ENCODE measurements at places on chromosomes 11 and 22.

GRCh38 chr11:119652907-119653659 lies 75.9 kb downstream of the NECTIN1 start:
- DNase-seq = no peak

- DNase-seq = no peak
These were observed 1.8 kb upstream of the SLC22A8 start for GRCh38 chr11:63017306-63017974.

DNA sequence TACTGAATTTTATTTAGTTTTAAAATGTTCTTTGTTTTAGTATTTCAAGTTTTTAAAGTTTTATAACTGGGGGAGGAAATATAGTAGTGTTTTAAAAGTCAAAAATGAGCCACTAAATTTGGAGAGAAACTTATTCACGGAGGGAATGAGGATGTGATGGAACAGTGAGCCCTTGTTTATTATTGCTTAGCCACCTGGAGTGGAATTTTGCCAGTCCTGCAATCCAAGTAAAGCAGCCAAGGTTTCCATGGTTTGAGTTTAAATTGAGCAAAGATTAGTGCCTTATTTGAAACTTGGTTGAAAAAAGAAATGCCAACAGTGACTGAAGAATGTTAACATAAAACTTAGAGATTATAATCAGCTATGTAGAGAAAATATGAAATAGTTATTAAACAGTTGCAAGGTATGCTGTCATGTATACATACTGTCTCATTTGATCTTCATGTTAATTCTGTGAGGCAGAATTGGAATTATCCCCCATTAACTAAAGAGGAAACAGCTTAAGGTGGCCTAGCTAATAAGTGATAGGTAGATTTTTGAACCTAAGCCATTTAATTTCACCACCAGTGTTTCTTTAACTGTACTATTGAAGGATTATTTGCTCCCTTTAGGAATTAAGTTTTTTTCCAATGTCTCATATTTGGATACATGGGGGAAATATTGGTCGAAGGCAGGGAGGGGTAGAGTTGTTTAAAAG lies 36.4 kb downstream of the SWAP70 start:
- DNase-seq = no peak

DNA sequence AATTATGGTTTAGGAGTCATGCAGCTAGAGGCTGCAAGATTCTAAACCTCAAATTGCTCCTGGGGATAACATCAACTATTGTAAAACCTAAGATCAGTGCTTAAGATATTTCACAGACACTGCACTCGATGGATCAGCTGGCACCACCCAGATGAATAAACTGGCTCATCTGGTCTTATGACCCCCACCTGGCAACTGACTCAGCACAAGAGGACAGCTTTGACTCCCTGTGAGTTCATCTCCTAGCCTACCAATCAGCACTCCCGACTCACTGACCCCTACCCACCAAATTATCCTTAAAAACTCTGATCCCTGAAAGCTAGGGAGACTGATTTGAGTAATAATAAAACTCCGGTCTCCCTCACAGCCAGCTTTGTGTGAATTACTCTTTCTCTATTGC lies 782 bp upstream of the TTC12 start:
- no peak for DNase-seq

DNA sequence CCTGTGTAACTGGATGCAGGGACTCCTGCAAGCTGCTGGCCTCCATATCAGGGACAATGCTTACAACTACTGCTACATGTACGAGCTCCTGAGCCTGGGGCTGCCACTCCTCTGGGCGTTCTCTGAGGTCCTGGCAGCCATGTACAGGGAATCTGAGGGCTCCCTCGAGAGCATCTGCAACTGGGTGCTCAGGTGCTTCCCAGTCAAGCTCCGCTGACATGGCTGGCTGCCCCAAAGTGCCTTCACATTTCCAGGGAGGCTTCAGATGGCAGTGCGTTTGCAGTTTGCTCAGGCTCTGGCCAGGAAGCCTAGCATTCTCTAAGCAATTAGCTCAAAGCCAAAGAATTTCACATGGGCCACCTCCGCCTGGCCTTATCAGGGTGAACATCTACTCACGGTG lies 117.4 kb upstream of the PARVA start:
- DNase-seq = no peak

- no peak for DNase-seq
These were observed 98.4 kb downstream of the ZNF280B start for GRCh38 chr22:22410121-22410520.

- DNase-seq = no peak
These were observed 30.3 kb downstream of the NF2 start for GRCh38 chr22:29633514-29634312.

GRCh38 chr11:44817207-44817949 lies 90.6 kb downstream of the TSPAN18 start:
- no peak for DNase-seq

DNA sequence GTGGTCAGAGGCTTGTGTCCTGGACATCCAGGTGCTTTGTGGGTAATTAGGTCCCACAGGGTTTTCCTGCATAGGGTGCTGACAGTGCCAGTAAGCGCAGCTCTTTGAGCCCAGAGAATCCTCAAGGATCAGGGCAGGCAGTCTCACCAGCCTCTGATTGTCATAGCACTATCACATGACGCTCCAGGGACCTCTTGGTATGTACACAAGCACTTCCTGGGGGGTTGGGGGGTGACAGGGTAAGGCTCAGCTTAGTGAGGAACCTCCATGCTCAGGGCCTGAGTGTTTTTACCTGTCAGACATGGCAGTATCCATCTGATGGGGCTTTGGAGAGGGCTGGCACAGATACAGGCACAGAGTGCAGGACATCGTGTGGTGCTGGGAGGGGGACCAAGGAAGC lies 27.9 kb upstream of the SUSD2 start:
- peak; percentile 44 for DNase-seq

GRCh38 chr22:23178512-23179254 lies 1.6 kb upstream of the BCR start:
- DNase-seq = peak; percentile 33

GRCh38 chr11:657691-658126 lies 20.6 kb downstream of the DRD4 start:
- DNase-seq = no peak

DNA sequence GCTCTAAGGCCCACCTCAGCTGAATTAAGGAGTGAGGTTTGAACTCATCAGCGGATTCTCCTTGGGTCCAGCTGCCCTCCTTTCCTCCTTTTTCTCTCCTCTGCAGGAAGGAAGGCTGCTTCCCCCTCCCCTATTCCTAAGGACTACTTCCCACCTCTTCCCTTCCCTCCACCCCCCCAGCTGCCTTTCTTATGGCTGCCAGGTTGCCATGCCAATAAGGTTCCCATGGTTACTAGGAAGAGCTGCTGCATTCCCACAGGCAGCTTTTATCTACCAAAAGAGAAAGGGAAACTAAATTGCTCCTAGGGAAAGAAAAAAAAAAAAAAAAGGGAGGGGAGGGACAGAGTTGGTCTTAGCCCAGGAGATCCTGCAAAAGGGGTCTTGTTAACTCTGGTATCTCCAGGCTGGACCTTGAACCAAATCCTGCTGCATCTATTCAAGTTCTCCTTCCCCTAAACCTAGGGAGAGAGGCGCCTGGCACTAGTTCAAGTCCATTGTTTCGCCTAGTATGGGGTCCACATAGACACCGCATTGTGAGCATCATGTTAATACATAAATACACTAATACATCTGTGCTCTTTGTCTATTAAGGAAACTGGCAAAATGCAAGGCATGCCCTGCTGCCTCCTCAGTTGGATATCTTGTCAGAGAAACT lies 21.2 kb upstream of the FEZ1 start:
- no peak for DNase-seq

DNA sequence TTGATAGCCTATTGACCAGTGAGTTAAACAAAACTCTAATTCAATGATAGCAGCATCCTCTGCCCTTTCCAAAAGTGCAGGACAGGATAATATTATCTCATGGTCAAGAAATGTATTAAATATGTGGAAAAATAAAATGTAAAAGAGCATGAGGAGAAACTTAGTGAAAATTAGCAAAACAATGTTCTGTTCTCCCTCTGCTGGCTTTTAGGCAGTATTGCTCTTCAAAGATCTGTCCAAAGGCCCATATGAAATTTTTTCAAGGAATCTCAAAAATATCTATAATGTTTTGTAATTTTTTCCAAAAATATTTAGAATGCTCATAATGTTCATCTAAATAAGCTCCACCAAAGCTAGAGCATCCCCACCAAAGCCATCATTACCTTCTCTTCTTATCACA lies 8.3 kb upstream of the ARL14EP start:
- no peak for DNase-seq

DNA sequence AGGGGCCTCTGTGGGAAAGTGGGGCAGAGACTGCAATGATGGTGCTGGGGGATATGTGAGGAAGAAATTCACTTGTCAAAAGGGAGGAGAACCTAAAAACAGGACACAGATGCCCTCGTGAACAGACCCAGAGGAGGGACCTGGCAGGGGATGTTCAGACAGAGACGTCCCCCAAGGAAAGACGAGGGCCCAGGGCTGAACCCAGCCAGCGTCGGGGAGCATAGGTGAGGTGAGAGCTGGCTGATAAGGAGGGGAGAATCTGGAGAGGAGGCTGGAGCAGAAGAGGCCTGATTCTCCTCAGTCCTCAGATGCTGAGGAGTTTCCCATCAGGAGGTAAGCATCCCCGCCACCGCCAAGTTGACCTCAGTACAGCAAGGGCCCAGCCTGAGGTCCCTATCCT lies 31.4 kb downstream of the IGLL5 start:
- no peak for DNase-seq

- DNase-seq = no peak
These were observed 737 bp downstream of the PPP2R1B start for GRCh38 chr11:111765320-111765983.

DNA sequence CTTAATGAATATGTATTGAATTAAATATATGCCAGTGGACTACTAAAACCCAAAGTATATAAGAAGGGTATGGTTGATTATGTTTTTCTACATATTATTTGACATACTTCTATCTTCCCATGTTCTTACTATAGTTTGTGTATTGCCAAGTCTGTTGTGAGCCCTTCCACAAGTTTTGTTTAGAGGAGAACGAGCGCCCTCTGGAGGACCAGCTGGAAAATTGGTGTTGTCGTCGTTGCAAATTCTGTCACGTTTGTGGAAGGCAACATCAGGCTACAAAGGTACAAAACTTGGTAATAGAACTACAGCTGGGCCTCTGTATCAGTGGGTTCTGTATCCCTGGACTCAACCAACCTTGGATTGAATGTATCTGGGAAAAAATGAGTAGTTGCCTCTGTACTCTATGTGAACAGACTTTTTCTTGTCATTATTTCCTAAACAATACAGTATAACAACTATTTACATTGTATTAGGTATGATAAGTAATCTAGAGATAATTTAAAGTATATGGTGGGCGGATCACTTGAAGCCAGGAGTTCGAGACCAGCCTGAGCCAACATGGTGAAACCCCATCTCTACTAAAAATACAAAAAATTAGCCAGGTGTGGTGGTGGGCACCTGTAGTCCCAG lies 38.7 kb upstream of the TTC36 start:
- peak; percentile 77 for DNase-seq

DNA sequence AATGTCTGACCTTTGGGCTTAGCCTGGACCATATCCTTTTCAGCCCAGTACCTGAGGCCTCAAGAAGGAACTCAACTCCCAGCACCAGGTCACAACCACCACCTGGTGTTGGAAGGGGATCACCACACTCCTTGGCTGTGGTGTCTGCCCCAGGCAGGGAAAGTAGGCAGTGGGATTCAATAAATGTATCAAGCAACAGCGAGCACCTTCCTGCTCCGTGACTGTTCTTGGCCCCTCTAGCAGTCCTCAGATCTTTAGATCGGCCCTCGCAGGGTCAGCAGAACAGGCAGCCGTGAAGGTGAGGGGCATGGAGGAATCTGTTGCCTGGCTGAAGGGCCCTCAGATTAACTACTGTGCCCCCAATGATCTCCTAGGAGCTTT lies 15.9 kb downstream of the ARFGAP2 start:
- no peak for DNase-seq

DNA sequence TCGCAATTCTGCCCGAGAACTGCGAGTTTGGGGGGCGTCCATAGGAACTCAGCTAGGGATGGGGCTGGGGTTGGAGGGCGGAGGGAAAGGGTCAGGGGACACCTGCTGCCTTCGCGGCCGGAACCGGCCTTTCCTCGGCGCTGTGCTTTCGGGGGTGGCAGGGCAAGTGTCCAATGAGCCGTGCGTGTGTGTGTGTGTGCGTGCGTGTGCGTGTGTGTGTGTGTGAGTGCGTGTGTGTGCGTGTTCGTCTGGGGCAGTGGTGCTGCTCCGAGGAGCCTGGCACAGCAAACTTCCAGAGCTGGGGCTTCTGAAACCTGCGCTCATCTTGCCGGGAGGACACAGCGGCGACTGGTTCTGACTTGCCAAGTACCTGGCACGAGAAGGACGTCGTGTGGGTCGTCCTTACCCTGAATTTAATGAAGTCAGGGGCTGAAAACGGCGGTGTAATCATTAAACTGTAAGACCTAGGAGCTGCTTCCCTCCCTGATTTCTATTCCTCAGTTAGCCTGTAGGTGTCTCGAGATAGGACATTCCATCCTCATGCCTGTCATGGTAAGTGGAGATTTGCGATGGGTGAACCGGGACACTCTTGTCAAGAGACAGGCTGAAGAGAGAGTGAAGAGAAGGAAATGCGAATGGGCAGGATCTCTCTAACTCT lies 27.0 kb upstream of the AMOTL1 start:
- DNase-seq = no peak

GRCh38 chr11:112539741-112540140 lies 279.1 kb upstream of the PLET1 start:
- no peak for DNase-seq

GRCh38 chr22:22655452-22656290 lies 11.3 kb downstream of the GGTLC2 start:
- DNase-seq = no peak

DNA sequence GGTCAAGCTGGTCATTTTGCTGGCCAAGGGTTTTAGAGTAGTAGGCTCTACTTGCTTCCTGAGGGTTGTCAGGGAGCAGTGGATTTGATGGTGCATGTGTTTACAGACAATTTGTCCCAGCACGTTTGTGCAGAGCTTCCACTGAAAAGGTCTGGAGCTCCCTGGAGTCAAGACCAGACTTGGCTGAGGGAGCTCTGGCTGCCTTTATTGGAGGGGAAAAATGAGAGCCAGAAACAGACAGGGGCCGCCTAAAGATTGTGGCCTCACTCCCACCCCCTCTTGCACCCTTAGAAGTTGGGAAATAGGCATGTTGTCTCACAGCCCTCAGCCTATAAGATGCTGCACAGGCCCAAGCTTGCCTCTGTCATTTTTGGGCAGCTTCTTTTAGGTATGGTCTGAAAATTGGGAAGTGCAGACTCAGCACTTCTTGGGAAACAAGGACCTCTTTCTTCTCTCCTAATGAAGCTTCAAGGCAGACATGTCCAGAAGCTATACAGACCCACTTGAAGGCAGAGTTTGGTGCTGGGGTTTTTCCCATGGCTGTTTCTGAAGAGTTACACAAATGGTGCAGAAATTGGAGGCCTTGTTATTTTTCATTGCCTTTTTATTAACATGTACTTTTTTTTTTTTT lies 55.1 kb downstream of the AMOTL1 start:
- DNase-seq = no peak

GRCh38 chr11:123103326-123103980 lies 41.5 kb upstream of the HSPA8 start:
- DNase-seq = no peak

DNA sequence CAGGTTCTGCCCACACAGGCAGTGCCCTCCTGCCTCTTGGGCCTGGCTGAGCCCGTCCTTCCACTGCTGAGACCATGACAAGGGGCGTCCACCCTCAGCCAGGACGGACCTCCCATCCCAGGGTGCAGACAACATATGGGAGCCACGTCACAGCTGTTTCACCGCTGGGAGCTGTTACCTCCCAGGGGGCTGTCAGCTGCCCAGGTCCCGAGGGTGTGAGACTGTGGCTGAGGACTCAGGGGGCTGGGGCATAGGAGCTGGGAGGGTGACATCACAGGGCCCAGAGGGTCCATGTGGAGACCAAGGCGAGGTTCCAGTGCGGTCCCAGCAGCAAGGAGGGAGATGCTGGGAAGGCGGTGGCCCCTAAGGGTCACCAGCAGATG lies 17.9 kb upstream of the CTSD start:
- DNase-seq = no peak

GRCh38 chr11:72983560-72983959 lies 158.6 kb downstream of the FCHSD2 start:
- DNase-seq = no peak
